Cardiac septum (tissue), 1 donor: ENCODE measurements at places on chromosomes 2 and 18. TPM values are rescaled to one million over a fixed set of nuclear protein-coding genes. Genes with fewer than 3 reads are reported as not detected.
A peak's percentile ranks its signal among the peaks of the same experiment; 100 is the strongest.

DBI gene
- total RNA-seq: 251 TPM

- DNase-seq: no peak
Observed at GRCh38 chr2:224038049-224038829, 847 bp downstream of the SERPINE2 start.

TSPYL6 gene
- total RNA-seq: 0.11 TPM

ACVR1C gene
- 0.59 TPM for total RNA-seq

IL1RL2 gene
- 0.35 TPM for total RNA-seq

DNA sequence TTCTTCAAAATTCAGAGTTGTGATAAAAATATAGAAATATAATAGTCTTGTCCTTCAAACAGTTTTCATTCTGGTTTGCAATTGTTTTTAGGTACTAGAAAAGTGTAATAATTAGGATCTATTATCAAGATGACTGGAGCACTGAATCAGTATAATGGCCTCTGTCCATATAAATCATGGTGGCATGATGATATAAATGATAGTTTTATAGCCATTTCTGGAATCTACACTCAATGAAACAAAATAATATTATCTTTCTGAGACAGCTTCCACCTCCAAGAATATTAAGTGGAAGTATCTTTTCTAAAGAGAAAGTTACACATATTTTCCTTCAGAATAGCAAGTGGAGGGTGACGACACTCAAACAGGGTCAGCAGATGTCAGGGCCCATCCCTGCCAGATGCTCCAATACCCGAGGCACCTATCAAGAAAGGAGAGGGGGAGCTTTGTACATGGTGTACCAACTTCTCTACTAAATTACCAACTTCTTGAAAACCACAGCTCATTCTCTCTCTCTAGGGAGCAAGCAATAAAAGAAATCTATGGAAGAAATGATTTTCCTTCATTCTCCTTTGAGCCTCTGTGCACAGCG, 882.7 kb upstream of the CHAC2 start:
- no peak for DNase-seq

B3GNT7 gene
- 5.4 TPM for total RNA-seq

- DNase-seq: no peak
Observed at GRCh38 chr2:121041516-121041915, 243.5 kb downstream of the TFCP2L1 start.

DNA sequence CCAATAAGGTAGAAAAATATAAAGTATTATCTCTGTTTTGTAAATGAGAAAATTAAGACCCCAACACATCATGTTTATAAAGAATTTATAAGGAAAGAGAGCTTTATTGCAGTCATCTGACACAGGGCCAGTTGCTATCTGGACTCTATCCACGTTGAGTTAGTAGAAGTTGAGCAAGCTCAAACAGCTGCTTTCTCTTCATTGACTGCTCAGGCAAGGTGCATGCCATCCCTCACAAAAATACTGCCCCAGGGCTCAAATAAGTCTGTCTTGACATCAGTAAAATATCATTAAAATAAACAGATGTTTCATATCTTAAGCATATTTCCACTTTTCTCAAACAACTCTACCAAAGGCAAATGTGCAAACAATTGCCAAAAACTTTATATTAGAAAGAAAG, 14.8 kb downstream of the COL5A2 start:
- DNase-seq: no peak

GRCh38 chr2:108586116-108586515, 51.8 kb downstream of the LIMS1 start:
- no peak for DNase-seq

AGAP1 gene
- total RNA-seq: 18.7 TPM

NOSTRIN gene
- total RNA-seq: 8.9 TPM

DNA sequence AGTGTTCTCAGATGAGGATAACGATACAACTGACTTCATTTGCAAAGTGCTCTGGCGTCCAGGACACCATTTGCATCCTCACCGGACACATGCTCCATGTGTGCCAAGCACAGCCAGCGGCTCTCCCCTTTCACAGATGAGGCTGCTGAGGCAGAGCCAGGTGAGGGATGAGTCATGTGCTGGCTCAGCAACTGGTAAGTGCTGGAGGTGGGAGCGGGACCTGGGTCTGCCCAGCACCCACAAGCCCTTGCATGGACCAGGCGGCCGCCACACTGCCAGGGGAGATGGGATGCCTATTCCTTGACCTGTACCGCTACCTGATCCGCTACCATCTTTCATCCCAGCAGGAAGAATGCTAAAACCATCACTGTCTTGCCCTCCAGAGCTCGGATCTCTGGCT, 86.2 kb upstream of the ASB18 start:
- no peak for DNase-seq

DNA sequence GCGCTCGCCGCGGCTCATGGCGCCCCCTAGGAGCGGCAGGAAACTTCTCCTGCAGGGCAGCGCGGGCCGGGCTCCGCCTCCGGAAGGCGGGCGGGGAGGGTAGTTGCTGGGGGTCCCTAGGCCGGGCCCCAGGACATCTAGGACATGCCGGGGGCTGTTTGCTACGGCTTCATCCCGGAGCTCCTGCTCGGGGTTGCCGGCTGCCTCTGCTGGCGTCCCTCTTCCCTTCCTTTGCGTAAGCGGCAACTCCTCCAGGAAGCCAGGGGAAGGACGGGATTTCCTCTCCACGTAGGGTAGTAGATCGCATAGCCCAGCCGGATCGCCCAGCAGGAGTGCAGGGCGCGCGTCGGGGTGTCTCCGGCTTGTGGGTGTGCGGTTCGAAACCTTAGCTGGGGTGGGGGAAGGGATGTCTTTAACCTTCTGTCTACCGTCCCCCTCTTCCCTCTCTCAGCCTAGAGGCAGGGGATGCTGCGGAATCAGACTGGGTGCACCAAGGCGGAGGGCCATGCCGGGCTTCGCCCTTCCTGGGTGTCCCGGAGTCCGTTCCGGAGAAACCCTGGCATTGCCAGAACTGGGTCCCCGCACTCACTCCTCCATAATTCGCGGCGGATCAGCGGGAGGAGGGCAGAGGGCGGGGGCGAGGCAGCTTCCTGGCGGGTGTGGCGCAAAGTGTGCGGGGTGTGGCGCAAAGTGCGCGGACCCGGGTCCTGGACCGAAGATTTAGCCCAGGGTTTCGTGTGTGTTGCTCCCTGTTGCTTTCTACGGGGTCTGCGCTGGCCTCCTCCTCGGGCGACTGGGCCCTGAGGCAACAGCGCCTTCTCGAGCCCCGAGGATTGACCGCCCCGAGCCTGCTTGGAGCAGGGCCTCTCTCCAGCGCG, 12.2 kb upstream of the SKOR2 start:
- no peak for DNase-seq

- DNase-seq: peak; percentile 71
Observed at GRCh38 chr2:10556271-10557140, 108.4 kb upstream of the ODC1 start.

DNA sequence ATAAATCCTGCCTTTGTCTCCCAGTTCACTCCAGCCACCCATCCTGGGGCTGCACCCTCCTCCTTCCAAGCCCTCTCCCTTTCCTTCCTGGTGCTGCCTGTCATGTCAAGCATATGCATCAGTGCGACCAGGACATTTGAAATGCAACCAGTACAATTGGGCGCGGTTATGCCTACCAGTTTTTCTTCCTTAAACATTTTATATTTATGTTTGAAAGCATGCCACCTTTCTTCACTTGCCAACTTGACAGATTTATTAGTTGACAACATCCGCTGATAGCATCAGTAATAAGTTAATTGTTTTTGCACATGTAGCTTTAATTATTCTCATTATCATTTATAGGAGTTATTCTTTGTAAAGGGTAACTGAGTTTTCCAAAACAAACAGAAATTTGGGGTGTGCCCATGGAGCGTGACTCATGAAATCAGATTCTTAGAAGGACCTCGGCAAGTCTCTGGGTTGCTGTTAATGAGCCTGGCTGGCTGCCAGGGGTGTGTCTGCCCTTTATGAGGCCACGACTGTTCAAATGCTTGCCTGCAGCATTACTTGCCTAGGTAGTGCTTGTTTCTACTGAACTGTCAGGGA, 32.8 kb upstream of the IL1B start:
- peak; percentile 87 for DNase-seq

- peak; percentile 75 for DNase-seq
Observed at GRCh38 chr2:68157002-68157401, 686 bp upstream of the PNO1 start.

GRCh38 chr2:210190345-210190744, 19.1 kb upstream of the KANSL1L start:
- DNase-seq: no peak

- DNase-seq: no peak
Observed at GRCh38 chr2:11945139-11946126, 199.0 kb downstream of the LPIN1 start.

DNA sequence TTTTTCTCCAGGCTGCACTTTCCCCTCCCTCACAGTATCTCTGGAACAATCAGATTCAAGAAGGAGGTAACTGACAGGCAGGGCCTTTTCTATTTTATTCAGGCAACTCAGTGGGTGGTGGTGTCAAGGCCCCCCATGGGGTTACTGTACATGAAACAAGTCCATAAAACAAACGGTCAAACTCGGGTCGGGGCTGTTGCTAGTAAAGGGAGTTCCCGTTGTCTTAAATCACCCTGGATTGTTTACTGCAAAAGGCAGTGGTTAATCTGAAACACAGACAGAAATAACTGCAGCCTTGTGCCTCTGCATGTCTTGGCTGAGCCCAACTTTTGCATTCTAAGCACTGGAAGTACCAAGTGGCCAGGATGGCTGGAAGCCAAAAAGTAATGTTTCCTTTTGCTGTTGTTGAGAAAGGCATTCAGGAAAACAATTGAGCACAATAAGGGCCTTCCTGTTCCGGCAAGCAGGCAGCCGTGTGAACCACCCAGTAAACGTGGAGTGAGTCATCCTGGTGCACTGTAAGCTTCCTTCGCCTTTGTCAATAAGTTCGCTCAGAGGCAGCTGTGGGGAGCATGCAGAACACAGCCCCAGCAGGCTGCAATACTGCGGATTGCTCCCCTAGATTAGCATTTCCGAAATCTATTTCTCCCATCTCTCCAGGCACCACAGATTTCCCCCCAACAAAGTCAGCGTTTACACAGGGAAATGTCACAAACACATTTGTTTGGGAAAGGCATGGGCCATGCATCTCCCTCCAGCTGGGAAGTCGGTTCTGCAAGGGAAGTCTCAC, 149.6 kb downstream of the IRS1 start:
- peak; percentile 80 for DNase-seq

HAT1 gene
- 32.7 TPM for total RNA-seq

DNA sequence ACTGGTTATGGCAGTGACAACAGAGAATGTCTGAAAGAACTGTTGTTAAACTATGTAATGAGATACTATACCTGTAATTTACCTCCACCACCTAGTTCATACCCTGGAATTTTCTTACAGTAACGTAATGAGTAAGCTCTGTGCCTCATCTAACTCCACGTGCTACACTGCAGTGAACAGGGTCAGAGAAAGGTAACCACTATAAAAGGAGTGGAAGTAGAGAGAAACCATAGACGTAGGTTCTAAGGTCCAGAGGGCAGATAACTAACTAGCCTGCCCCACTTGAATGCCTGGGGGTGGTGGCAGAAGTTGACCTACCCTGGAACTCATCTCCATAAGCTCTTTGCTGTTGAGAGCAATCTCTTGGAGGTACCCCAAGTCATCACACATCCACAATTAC, 32.0 kb upstream of the B4GALT6 start:
- DNase-seq: no peak
